CD4-positive, alpha-beta T cell treated with Interleukin-6 at 100 ng/mL for 8 hours (primary cell): ENCODE measurements at places on chromosomes 6 and 20.

GRCh38 chr20:59117526-59117925, 46.1 kb upstream of the ZNF831 start:
- no peak for DNase-seq

GRCh38 chr6:33766921-33767907, 20.5 kb upstream of the IP6K3 start:
- no peak for DNase-seq

DNA sequence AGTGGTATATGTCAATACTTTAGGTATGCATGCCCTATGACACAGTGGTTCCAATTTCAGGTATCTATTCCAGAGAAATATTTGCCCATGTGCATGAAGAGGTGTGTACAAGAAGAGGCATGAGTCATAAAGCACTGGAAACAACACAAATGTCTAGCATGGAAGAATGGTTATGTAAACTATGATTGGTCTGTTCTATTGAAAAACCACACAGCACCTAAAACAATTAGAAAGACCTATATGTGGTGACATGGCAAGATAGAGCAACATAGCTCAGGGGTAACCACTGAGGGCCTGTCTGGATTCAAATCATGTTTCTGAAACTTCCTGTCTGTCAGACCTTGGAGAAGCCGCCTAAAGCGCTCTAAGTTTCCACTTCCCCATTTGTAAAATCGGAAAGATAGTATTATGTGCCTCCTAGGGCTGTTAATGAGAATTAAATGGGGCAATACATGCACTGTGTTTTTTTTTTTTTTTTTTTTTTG, 76.0 kb upstream of the SHLD1 start:
- no peak for DNase-seq

DNA sequence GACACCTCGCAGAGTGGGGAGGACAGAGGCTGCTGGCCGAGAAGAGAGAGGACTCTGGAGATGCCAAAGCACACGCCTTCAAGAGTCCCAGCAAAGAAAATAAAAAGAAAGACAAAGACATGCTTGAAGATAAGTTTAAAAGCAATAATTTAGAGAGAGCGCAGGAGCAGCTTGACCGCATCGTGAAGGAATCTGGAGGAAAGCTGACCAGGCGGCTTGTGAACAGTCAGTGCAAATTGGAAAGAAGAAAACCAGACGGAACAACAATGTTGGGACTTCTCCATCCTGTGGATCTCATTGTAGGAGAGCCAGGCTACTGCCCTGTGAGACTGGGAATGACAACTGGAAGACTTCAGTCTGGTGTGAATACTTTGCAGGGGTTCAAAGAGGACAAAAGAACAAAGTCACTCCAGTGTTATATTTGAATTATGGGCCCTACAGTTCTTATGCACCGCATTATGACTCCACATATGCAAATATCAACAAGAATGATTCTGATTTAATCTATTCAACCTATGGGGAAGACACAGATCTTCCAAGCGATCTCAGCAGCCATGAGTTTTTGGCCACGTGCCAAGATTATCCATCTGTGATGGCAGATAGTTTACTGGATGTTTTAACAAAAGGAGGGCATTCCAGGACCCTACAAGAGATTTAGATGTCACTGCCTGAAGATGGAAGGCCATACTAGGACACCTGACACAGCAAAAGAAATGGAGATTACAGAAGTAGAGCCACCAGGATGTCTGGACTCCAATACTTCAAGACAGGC, 52.2 kb downstream of the REV3L start:
- DNase-seq: no peak

DNA sequence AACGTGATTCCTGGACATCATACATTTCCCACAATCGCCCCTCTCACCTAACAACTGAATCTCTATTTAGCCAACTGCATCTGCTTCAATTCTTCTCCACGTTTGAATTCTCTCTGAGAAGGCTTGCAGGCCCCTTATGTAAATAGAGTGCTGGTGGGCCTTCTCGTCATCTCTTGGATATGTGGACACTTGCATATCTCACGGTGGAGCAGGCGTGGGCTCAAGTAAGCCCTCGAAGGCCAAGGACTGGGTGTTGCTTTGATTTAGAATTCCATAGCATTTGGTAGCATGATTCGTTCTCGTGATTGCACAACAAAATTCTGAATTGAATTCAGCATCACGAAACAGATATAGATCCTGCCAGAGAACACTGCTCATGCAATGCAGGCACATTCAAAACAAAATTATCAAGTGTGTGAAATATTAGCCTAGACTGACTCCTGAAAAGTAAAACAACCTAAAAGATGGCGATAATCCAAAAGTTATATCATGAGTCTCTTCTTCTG, 613.6 kb downstream of the TFAP2A start:
- DNase-seq: no peak

GRCh38 chr6:154488802-154489437, 21.6 kb downstream of the CNKSR3 start:
- no peak for DNase-seq

DNA sequence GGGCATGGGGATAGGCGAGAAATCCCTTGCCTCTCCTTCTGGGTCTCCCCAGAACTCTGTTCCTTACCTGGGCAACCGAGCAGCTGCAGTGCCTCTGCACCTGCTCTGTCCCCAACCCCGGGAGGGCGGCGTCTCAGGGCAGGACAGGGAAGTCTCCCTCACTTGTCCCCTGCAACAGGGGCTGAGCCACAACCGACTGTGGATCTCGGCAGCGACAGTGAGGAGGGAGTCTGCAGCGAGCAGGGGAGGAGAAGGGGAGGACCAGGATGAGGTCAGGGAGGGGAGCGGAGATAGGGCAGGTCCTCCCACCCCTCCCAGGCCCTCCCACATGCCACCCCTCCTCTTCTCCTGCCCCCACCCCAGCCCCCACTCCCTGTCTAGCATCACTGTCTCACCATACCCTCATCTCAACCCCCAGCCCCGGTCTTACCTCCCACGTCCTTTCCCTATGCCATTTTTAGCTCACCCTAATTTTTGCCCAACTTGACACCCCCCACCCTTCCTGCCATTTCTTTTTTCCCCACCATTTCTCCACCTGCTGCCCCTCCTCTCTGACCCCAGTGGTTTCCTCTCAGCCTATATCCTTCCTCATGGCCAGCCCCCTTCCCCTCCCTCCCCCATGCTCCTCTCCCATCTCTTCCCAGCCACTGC, at the start of gene TNXB:
TSS of gene TNXB (minus strand) at position 225 of the 651 bp plus-strand sequence. CDS start 11,140 bp downstream, outside the sequence.
- DNase-seq: no peak

GRCh38 chr6:111864138-111865048, 8.9 kb downstream of the FYN start:
- DNase-seq: no peak

DNA sequence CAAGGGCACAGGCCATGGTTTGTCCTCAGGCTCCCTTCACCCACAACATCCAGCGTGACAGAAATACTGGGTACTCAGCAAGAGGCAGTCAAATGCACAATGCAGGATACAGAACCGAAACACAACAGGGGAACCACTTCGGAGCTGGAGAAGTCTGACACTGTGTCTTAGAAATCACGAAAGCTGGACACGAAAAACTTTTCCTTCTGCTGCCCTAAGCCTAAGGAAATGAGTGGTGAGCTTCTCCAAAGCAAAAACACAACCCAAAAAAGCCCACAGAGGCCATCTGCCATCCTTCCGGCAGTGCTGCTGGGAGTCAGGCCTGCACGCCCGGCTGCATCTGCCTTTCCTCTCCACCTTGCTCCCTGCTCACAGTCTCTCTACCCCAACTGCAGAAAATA, 106.3 kb downstream of the SLC23A2 start:
- DNase-seq: no peak

- no peak for DNase-seq
Observed at GRCh38 chr6:52253494-52253893, 9.2 kb upstream of the IL17F start.
